Immature natural killer cell (primary cell): ENCODE measurements at places on chromosomes 12 and 14.

DNA sequence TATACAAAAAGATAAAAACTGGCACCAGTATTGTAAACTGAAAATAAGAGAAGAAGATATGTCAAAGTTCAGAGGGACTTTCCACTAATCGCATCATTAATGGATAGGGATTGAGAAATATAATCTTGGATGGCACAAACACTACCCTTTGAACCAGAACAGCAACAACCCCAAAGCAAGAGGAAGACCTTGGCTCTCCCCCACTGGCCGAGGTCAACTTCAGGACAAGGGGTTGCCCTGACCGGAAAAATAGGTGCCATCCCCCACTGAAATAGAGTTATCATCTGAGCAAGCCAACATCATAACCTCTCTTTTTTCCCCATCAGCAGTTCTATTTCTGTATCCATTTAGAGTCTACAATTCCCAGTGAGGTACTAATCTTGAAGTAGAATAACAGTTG is 72.4 kb upstream of the PCED1B start:
- DNase-seq: no peak

DNA sequence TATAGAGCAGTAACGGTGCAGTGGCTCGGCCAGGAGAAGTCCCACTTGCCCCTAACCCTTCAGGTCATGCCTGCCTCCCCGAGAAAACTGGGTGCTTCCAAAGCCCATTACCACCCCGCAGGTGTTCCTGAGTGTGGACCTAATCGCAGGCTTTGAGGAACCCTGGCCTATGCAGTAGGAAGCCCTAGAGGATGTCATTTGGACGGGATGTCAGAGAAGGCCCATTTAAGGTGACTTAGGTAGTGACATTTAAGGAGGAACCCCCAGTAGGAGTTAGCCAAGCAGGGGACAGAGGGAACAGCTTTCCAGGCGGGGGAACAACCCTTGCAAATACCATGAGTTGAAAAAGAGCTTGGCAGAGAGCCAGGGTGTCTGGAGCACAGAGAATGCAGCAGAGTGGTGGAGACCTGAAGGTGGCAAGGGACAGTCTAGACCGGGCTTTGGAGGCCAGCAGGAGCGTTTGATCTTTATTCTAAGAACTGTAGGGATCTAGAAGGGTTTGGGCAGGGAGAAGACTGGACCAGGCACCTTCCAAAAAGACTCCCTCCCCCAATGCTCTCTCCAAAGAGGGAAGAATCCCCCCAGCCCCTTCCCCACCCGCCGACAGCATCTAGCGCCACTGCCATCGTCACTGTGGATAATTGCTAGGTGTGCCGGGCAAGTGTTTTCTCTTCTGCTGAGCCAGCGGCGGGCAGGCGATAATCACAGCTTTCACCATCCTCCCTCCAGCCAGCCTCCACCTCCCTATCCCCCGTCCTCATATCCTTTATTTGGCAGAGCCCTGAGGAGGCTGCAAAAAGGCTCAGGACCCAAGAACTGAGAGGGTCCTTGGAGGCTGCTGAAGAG is 33.3 kb upstream of the BEGAIN start:
- no peak for DNase-seq

DNA sequence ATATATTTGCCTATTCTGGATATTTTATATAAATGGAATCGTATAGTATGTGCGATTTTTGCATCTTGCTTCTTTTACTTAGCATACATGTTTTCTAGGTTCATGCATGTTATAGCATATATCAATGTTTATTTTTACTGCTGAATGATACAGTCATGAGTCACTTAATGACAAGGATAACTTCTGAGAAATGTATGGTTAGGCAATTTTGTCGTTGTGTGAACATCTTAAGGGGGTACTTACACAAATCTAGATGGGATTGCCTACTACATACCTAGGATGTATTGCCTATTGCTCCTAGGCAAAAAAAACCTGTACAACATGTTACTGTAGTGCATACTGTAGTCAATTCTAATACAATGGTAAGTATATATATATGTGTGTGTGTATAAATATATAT is 8.8 kb downstream of the USP15 start:
- DNase-seq: no peak

GRCh38 chr12:103848917-103849491 is 8.0 kb upstream of the NT5DC3 start:
- DNase-seq: no peak

DNA sequence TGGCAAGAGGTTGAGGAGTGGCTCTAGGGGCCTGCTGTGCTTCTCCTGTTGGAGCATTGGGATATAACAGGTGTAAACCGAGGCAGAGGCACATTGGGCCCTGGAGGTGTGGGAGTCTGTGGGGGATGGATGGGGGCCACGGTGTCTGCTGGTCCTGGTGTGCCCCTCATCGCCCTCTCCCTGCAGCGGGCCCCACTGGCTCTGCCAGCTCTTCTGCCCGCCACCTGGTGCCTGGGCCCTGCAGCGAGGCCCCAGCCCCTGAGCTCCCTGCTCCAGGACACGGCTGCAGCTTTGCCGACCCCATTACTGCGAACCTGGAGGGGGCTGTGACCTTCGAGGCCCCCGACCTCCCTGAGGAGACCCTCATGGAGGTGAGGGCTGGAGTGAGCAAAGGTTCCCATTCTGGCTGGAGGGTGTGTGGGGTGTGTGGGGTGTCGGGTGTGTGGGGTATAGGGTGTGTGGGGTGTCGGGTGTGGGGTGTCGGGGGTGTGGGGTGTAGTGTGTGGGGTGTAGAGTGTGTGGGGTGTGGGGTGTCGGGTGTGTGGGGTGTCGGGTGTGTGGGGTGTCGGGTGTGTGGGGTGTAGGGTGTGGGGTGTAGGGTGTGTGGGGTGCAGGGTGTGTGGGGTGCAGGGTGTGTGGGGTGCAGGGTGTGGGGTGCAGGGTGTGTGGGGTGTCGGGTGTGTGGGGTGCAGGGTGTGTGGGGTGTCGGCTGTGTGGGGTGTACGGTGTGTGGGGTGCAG is 10.6 kb upstream of the PUS1 start:
- no peak for DNase-seq

- no peak for DNase-seq
Observed at GRCh38 chr12:18549598-18549997, 188.2 kb downstream of the PLCZ1 start.

- no peak for DNase-seq
Observed at GRCh38 chr14:58815161-58815701, 177.5 kb downstream of the DACT1 start.

DNA sequence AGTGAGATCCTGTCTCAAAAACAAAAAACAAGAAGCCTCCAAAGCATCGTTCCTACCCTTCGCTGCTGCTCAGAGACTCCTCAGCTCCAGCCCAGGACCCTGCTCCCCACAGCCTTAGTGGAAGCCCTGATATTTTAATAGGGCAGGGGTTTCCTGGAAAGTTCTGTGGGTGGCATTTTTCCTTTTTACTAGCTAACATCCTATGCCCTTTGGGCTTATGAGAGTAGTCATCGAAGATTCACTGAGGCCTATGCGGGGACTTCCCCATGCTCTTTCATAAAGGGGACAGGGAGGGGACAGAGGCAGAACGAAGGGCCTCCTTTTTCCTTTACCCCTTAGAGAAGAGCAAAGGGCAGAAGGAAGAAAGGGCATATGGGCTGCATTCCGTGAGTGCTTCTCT is 8.3 kb downstream of the LAG3 start:
- DNase-seq: no peak

- no peak for DNase-seq
Observed at GRCh38 chr14:77657280-77657679, 40.8 kb upstream of the SPTLC2 start.

DNA sequence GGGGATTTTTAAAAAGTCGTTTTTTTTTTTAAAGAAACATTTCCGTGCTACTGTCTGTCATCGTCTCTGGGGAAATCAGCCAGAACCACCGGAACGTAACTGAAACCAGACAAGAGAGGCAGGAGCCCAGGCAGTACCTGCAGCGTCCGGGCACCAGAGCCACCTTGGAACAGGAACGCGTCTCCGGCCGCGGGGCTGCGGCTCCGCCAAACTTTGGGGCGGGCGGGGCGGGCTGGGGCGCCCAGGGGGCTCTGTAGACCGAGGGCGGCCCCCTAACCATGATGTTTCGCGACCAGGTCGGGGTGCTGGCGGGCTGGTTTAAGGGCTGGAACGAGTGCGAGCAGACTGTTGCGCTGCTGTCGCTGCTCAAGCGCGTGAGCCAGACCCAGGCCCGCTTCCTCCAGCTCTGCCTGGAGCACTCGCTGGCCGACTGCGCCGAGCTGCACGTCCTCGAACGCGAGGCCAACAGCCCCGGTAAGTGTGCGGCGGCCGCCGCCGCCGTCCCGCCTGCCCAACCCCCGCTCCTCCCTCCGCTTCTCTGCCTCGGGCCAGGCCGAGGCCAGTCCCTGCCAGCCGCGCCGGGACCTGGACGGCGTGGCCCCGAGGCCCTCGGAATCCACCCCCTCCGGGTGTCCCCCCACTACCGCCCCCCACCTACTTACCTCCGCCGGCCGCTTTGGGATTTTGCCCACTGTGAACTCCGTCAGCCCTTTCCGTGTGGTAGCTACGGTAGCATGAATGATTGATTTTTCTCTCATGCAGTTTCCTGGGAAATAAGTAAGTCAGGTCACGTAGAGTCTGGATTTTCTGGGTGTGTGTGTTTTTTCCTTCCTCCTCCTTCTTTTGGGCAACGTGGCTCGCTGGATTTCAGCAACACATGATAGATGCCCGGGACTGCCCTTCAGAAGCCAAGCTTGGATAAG is 972 bp downstream of the SAMD4A start:
- peak; percentile 32 for DNase-seq

DNA sequence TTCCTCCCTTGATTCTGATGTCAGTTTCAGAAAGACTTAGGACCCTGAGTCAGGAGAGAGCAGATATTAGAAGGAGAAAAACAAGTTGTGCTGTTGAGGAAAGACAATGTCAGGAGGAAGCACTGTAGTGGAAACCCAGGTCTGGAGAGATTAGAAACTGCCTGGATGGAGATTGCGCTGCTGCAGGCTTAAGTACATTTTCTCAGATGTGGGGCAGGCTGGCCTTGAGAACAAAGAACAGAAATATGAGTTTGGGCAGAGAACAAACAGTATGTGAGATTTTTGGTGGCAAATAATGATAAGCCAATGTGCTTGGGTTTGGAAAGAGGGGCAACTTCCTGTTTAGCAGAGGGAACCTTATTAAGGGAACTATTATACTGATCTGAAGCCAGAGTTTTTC is 74.3 kb upstream of the PRMT8 start:
- DNase-seq: no peak

DNA sequence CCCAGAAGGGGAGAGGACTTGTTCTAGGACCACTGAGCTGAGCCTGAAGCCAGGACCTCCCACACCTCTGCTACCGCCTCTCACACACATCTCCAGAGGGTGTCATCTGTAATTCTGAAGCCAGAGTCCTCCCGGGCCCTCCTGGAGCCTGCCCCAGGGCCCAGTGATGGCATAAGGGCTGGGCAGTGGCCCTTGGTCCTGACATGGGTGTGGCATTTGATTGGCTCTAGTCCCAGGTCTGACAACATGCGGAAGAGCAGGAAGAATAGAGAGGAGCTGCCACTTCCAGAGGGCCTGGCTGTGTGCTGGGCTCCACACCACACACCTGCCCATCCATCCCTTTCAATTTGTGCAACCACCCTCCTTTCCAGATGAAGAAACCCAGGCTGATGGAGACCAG is 144.3 kb upstream of the GSC start:
- no peak for DNase-seq

DNA sequence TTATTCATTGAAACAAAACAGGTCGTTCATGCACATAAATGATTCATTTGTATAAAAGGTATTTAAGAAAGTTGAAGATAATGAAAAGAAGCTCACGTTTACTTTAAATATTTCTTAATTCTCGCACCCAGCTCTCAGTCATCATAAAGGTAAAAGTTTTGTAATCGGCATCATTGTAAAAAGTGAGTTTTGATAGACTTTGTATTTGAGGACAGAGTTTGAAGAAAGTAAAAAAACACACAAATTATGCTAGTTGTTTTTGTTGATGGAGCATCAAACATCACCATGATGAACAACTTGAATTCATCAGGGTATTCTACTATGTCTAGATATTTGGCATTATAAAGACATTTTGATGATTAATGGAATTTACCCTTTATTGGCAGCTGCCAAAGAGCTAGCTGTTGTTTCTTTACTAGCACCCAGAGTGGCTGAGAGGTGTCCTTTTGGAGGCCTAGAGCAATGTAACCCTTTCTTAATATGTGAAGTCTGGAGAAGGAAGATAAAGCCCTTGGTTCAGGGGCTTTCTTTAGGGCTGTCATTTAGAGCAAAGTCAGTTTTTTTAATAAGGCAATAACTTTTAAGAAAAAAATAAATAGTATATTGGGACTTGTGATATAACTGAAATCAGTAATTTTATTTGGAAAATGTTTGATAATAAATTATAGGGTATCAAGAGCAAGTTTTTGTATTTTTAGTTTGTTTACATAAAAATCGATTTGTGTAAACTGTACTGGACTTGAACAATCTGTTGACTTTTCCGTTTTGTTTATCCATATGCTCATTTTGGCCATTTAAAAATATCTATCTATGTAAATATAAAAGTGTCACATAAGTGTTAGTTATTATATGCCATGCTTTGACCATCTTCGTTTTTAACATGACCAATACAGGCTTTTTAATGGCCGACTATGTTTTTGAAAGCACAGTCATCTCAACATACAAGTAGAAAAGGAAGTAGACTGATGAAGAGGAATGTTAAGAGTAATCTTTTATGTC is 7.4 kb downstream of the GLRX5 start:
- DNase-seq: no peak

DNA sequence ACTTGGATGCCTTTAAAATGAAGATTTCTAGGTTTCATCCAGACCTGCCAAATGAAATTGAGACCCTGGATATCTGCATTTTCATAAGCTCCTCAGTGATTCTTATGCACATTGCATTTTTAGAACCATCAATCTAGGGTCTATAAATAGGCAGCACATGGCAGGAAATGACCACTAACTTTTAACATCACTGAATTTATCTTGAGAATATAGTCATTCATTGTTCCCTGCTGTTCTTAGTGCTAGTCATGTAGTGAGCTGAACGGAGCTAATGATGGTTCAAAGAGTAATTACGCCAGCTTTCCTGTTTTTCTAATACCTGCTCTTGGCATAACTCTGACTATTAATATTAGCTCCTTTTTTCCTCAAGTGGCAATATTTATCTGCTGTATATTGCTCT is 91.6 kb downstream of the TPH2 start:
- DNase-seq: no peak

DNA sequence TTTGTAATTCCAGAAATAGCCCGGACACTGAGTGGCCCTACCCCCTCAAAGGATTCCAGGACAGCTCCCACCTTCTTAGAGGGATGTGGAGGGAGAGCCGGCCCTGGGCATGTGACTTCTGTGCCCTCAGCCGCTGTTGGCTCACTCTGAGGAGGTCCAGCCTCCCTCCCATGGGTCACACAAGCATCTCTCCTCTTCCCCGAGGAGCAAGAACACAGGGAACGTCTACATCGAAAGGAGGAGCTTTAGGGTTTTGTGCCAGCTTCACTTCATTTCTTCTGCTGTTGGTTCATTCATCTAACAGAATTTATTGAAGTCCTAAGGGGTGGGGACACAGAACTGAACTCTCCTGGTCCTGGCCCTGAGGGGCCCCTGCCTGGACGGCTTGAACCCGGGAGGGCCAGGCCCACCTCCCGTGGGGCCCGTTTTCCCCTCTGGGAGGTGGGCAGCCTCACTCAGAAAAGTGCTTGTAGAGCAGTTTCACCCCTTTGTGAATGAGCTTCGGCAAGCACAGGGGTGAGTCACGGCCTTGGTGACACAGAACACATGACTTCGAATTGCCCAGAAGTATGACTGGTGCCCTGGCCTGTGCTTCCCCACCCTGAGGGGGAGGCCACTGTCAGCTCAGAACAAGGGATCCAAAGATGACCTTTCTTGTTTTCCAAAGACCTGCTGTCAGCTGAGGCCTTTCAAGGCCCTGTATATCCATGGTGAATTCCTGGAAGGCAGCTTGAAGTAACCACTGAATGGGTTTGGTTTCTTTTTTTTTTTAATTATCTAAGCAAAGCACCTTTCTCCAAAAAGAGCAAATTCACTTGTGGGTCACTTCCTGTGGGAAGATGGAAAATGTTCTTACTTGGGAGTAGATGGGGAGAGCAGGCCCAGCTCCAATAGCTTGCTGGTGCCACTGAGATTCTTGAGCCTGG is 39.2 kb downstream of the NFKBIA start:
- no peak for DNase-seq
